ENCODE measurements at places on chromosomes 1 and 21.

GRCh38 chr1:214074477-214074876, 86.7 kb downstream of the PROX1 start:
- DNase-seq, result no peak

DNA sequence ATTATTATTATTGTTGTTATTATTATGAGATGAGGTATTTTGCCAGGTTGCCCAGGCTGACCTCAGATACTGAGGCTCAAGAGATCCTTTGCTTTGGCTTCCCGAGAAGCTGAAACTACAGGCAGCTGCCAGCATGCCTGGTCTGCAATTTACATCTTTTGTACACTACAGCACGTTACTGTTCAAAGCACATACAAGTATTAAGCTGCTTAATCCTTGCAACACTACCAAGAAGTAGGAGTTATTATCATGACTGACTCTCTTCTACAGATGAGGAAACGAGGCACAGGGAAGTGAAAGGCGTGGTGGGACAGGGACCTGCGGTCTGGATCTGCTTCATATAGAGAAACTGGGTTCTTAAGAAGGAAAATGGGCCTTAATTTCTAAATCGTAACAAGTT, 11.6 kb downstream of the ERG start:
- DNase-seq, result no peak

DNA sequence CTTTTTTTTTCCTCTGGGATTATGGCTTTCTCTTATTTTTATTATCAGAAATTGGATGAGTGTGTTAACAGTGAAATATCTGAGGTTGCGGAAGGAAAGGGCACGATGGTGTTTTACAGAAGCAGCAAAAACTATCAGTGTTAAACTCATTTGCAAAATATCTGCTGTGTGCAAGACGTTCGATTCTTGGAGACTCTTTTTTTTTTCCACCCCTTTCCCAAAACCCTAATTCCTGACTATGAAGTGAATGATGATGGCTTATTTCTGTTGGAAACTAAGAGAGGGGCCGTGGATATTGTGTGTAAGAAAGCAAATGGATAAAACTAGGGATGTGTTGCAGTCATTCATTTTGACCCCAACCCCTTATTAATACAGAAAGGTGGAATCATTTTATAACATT, 677 bp downstream of the NCAM2 start:
- no peak for DNase-seq

- DNase-seq, result no peak
Measured at GRCh38 chr1:41023279-41023990, 1.9 kb upstream of the SLFNL1 start.

DNA sequence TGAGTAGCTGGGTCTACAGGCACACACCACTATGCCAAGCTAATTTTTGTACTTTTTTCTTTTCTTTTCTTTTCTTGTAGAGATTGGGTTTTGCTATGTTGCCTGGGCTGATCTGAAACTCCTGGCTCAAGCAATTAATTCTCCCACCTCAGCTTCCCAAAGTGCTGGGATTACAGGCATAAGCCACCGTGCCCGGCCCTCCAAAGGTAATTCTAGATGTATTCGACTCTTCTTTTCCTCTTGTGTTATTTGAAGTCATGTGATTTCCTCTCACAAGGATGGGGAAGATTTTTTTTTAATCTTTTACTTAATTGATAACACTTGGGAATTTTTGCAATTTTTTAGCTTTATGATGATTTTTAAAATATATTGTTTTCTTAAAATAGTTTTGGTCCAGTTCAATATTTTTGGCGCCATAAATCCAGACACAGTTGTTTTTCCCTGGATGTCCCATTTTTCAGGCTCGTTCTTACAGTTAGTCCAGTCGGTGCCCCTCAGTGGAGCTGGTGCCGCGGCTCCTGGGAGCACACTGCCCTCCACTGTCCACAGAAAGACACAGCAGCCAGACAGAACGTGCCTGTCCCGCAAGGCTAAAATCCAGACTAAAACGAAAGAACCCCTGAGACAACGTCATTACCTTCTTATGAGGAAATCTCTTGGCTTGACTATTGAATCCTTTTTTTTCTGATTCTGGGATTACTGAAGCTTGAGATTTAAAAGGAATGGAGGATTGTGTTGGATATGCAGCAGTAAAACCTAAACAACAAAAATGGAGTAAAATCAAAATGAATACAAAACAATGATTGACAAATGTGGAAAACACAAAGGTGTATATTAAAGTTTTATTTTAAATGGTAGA, 22.4 kb downstream of the STPG1 start:
- DNase-seq, result peak; percentile 71

GRCh38 chr21:26457817-26458216, 115.3 kb downstream of the CYYR1 start:
- no peak for DNase-seq

GRCh38 chr1:54774820-54775498, 10.6 kb upstream of the PARS2 start:
- no peak for DNase-seq

Measured in muscle of arm (tissue), 14 donors.